ENCODE measurements at places on chromosomes 6 and 20.

DNA sequence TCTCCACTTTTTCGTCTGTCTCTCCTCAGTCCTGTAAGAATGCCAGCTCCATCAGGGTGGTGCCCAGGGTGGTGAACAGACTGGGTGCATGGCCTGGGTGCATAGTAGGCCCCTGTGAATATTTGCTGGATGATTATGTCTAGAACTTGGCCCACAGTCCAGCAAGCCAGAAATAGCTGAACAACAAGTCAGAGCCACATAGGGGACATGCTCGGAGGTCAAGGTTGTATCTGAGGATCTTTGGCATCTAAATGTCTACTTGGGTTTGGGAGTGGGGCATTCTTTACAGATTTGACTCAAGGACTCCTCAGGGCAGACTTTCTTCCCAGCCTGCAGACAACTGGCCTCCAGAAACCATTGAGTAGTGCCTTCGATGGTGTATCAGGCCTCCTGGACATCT is 18.1 kb upstream of the BPIFA3 start:
- DNase-seq = no peak

DNA sequence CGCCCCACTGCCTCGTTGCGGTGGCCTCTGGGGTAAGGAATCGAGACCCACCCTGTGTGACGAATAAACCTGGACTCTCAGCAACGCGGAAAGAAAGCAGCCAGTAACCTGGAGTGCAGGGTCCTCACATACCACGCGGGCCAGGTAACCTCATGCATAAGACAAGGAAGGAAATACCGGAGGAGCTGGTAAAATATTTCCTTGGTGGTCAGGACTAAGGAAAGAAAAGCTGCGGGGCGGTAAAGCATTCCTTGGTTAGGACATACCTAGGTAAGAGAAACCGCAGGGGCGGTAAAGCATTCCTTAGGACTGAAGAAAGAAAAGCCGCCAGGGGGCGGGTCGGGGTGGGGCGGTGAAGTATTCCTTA is 80.7 kb downstream of the SYTL3 start:
- no peak for DNase-seq

DNA sequence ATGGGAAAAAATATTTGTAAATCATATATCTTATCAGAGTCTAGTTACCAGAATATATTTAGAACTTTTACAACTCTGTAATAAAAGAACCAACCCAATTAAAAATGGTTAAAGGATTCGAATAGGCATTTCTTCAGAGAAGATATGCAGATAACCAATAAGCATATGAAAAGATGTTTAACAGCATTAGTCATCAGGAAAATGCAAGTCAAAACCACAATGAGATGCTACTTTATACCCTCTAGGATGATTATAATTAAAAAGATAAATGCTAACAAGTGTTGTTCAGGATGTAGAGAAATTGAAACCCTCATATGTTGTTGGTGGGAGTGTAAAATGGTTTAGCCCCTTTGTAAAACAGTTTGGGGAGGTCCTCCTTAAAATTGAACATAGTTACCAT is 94.1 kb downstream of the LRRC1 start:
- no peak for DNase-seq

DNA sequence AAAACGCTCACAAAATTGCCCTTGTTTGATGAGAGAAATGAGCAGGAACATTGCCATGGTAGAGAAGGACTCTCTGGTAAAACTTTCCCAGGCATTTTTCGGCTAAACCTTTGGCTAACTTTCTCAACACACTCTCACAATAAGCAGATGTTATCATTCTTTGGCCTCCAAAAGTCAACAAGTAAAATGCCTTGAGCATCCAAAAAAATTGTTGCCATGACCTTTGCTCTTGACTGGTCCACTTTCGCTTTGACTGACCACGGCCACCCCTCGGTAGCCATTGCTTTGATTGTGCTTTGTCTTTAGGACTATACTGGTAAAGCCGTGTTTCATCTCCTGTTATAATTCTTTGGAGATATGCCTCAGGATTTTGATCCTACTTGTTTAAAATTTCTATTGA is 41.1 kb upstream of the PREP start:
- no peak for DNase-seq

DNA sequence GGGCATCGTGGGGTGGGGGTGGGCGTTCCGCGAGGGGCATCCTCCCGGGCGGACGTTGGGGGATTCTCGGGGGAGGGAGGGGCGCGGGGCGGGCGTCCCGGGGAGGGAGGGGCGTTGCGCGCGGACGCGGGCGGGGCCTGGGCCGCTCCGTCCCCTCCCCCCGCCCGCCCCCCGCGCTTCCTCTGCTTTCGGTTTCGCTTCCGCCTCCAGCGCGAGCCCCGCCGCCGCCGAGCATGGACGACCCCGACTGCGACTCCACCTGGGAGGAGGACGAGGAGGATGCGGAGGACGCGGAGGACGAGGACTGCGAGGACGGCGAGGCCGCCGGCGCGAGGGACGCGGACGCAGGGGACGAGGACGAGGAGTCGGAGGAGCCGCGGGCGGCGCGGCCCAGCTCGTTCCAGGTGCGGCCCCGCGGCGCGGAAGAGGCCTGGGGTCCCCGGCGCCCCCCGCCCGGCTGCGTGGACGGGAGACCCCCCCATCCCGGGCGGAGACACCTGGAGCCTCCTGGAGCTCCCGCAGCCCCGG is at the start of gene OGFR:
Gene OGFR (plus strand): TSS at position 209 of the 528 bp plus-strand sequence. CDS start 25 bp downstream, at position 234.
- peak; percentile 70 for DNase-seq
